Stimulated activated CD4-positive, alpha-beta T cell treated with anti-CD3 and anti-CD28 coated beads, TNF-alpha, amount 100 ng/mL, for 24 hours (primary cell): ENCODE measurements at places on chromosomes 2 and 18.

- DNase-seq = no peak
Observed at GRCh38 chr18:58605027-58606020, 23.6 kb downstream of the ALPK2 start.

GRCh38 chr18:48925491-48925780 lies 25.3 kb downstream of the SMAD7 start:
- no peak for DNase-seq

DNA sequence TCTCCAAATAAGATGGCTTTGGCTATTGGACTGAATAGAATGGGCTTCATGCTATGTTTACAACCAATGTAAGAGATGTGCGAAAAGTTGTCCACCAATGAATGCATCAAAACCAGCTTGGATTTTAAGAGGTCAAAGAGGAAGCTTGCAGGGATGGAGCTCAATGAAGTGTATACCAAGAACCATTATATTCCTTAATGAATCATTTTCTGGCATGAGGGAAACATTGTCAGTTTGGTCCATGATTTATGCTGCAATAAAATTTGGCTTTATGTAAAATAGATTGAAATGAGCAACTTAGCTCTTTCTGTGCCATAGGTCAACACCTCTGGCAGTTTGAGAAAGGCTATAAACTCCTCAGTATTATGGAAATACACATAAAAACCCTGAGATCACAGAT lies 107.3 kb downstream of the SH3BP4 start:
- DNase-seq = no peak

- DNase-seq = no peak
Observed at GRCh38 chr2:191756761-191757160, 78.8 kb downstream of the NABP1 start.

- DNase-seq = no peak
Observed at GRCh38 chr18:59249199-59249774, 24.0 kb downstream of the RAX start.

DNA sequence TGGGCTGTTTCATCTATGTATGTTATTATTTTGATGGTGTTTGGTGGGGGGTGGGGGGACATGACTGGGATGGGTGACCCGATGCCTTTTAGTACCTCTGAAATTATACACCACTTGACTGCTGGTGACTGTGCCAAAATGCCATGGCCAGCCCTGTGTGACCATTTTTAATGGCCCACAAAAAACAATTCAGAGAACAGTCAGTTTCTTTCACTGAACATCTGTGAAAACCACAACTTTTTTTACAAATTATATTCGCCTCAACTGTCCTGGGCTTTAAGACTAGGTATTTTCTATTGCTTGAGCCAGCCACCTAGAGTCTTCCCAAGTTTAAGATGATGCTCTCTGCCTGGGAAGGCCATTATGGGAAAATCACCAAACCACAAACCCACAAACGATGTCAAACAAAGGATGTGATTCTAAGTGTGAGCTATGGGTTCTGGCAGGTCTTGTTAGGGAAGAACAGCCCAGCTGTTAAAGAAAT lies 33.9 kb downstream of the FN1 start:
- DNase-seq = no peak

GRCh38 chr18:5998166-5998881 lies 103.0 kb upstream of the TMEM200C start:
- DNase-seq = no peak

GRCh38 chr2:234722176-234722575 lies 225.3 kb upstream of the ARL4C start:
- no peak for DNase-seq
